Sciatic nerve (tissue), 2 donors: ENCODE measurements at places on chromosomes 7 and 10. TPM values are rescaled to one million over a fixed set of nuclear protein-coding genes. Genes with fewer than 3 reads are reported as not detected.

Gene SPRN
- total RNA-seq: 0.13 TPM

Gene CALML3
- not detected for total RNA-seq

Gene RAMP3
- total RNA-seq: 59.6 TPM

Gene ACADSB
- total RNA-seq: 39.5 TPM

Gene RADIL
- total RNA-seq: 19.8 TPM

Gene ASB10
- total RNA-seq: not detected

Gene FBXO24
- 1.2 TPM for total RNA-seq

Gene PRLHR
- total RNA-seq: not detected

DNA sequence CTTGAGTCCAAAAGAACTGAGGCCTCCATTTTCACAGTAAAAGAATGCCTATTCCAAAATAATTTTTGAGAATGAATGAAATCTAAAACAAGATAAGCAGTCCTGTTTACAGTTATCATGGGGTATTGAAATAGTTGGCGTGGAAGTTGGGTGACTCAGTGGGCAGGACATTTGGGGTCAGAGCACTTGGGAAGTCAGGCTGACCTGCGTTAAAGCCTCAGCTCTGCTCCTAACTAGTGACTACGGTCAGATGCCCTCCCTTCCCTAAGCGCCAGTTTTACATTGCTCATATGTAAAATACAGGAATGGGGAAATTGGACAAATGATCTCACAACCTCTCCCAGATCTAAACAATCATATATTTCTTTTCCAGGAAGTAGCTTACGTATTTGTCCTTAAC is 2.3 kb upstream of the PAPSS2 start:
- DNase-seq: no peak

GRCh38 chr7:129947049-129947448 is 5.7 kb downstream of the UBE2H start:
- DNase-seq: no peak

- DNase-seq: no peak
These were observed 9.3 kb upstream of the IL2RA start for GRCh38 chr10:6071181-6072175.

DNA sequence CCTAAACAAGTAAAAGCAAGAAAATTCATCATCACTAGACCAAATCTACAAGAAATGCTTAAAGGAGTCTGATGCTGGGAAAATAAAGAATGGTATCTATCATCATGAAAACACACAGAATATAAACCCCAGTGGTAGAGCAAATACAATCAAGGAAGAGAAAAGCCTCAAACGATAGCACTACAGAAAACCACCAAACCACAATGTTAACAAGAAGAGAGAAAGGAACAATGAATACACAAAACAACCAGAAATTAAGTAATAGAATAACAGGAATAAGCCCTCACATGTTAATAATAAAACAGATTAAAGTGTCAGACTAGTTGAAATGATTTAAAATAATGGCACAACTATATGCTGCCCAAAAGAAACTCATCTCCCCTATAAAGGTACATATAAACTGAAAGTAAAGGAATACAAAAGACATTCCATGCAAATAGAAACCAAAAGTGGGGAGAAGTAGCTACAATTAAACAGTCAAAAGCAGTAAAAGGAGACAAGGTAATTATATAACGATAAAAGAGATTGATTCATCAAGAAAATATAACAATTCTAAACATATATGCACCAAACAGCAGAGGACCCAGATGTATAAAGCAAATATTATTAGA is 77.3 kb downstream of the JMJD1C start:
- no peak for DNase-seq

DNA sequence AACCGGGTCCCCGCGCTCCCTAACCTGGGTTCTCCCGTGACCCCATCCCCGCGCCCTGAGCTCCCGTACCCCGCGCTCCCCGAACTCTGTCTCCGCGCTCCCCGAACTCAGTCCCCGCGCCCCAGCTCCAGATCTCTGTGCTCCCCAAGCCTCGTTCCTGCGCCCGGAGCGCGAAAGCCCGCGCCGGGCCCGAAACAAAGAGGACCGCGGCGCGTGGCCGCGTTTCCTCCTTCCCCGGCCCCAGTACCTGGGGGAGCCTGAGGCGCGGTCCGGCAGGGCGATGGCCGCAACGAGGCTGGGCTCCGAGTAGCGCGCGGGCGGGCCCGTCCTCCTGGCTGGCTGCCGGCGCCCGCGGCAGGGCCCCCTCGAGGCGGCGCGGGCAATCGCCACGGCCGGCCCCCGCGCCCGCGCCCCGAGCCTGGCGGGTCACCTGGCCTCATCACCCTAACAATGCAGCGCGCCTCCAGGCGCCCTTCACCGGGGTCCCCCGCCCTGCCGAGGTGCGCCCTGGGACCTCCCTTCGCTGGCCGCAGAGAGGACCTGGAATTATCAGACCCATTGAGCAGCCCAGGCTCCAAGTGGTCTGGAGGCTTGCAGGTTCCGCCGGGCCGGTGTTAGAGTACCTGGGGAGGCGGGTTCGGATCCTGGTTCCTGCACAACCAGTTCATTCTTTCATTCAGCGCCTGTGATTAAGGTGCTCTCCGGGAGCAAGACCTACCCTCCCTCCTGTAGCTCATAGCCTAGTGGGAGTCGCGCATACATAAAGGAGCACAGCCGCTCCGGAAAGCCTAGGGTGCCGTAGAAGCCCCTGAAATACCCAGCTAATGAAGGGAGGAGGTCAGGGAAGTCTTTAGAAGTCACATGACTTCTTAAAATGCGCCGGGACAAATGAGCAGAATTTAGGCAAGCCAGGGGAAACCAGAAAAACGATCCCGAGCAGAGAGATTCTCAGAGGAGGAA is at the start of gene TNS3:
Gene TNS3 (minus strand): TSS at position 308 of the 960 bp plus-strand sequence. CDS start 142,475 bp downstream, outside the sequence.
- DNase-seq: no peak

GRCh38 chr7:55133630-55134358 is 115.0 kb downstream of the EGFR start:
- DNase-seq: no peak

DNA sequence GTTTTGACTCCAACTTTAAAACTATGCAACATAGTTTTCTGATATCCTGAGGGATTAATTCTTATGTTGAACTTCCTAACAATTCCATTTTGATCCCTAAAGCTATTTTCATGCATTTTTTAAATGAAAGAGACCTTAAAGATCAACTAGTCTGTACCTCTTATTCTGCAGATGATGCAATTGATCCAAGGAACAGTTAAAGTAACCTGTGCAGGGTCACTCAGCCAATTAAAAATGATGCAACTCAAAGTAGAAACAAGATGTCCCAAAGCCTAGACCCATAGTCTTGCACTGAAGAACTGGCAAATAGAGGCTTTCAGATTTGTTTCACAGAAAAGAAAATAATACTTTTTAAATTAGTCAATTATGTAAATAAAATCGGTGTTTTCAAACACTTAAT is 86.3 kb downstream of the IMMP2L start:
- DNase-seq: no peak

DNA sequence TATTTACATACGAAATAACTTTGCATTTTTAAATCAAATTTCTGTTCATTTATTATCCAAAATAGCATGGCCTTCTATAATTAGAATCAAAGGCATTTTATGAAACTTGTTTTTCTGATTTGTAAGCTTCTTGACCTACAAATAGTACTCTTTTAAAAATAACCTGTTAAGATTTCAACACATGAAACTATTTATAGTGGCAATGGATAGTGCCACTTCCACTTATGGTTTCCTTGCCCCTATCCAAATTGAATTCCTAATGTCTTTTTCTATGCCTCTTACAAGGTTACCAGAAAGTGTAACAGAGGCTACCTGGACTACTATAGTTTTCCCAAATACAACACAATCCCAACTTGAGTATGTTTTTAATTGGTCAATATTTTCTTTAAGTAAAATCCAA is 263.5 kb downstream of the SEMA3D start:
- DNase-seq: no peak

DNA sequence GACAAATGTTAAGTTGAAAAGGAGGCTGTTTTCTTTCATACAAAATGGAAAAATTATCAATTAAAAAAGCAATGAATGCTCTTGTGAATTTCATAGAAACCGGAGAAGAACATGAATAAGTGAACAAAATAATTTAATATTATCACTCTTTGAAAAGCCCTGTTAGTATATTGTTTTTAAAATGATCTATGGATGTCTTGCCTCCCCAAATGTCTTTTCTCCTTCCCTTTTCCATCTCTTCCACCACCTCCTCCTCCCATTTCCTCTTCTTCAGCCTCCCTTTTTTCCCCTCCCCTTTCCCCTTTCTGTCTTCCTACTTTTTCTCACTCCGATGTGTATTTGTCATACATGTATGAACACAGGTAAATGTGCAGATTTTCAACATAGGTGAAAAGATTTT is 234.7 kb downstream of the MALRD1 start:
- DNase-seq: no peak

GRCh38 chr7:14851610-14852009 is 50.9 kb downstream of the DGKB start:
- no peak for DNase-seq

DNA sequence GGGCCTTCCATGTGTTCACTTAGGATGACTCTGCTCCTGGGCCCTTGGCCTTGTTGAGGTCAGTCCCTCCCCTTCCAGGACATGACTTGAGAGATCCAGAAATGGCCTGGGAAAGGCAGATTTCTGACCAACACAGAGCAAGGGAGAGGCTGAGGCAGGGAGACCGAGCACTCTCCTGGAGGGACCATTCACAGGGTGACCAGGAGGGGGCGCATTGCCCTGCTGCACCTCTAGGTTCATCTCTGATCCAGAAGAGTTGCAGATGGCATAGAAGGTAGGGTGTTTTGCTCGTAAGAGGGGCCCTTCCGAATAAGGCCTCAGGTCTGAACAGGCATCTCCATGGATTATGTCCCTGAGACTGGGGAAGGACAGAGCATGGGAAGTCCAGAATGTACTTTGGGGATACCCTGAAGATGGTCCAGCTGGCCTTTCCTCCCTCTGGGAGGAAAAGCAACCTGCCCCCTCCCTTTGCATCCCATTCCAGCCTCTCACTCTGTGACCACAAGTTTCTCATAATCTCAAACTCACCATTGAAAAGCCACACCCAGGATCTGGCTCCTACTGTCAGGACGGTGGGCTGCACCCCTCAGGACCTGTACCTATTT is 6.6 kb downstream of the DMBT1 start:
- no peak for DNase-seq

- DNase-seq: peak; percentile 66
These were observed 448 bp upstream of the SRPK2 start for GRCh38 chr7:105389088-105389650.

- DNase-seq: no peak
These were observed 12.0 kb upstream of the LARP4B start for GRCh38 chr10:943334-944033.

GRCh38 chr10:34526186-34526585 is 288.9 kb downstream of the PARD3 start:
- DNase-seq: no peak
